Upper lobe of right lung (tissue), 1 donor: ENCODE measurements at places on chromosomes 6 and 20. TPM values are rescaled to one million over a fixed set of nuclear protein-coding genes. Genes with fewer than 3 reads are reported as not detected.

KIFC1 gene
- total RNA-seq, result 2.3 TPM

VGLL2 gene
- not detected for total RNA-seq

- no peak overlapping the region for H3K27ac ChIP-seq
- no peaks in the 10 kb centered on the region for H3K4me1 ChIP-seq
- no peak for DNase-seq
- H3K4me3 ChIP-seq, result no peak overlapping the region
- H3K27me3 ChIP-seq, result no peaks in the 10 kb centered on the region
- no peaks in the 10 kb centered on the region for H3K36me3 ChIP-seq
Observed at GRCh38 chr20:51861726-51862466, 59.6 kb upstream of the SALL4 start.

DNA sequence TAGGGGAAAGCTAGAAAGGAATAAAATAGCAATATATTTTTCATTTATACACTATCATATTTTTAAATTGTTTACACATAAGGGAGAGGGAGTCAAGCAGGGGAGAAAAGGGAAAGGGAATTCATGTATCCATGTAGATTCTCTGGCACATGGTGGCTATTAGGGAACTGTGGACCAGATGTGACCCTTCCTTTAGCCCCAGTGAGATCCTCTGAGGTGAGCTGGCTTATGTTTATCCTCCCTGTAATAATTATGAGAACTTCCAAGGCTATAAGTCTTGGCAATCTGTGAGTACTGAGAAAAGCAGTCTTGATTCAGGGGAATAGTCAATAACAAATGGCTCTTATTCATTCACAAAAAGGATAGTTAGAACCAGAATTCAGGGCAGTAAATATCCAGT is 42.6 kb downstream of the TSBP1 start:
- no peak overlapping the region for H3K27ac ChIP-seq
- H3K4me1 ChIP-seq, result no peaks in the 10 kb centered on the region
- H3K27me3 ChIP-seq, result no peaks in the 10 kb centered on the region
- no peaks in the 10 kb centered on the region for H3K36me3 ChIP-seq
- H3K4me3 ChIP-seq, result no peak overlapping the region
- no peak for DNase-seq

- no peaks in the 10 kb centered on the region for H3K27me3 ChIP-seq
- DNase-seq, result peak; percentile 54
- no peak overlapping the region for H3K27ac ChIP-seq
Observed at GRCh38 chr20:44050925-44051660, 135.9 kb downstream of the JPH2 start.

GRCh38 chr6:73691512-73691911 is 4.5 kb upstream of the CD109 start:
- H3K4me1 ChIP-seq, result peaks cover 2% of the 10 kb centered on the region
- no peak overlapping the region for H3K4me3 ChIP-seq
- no peak overlapping the region for H3K27ac ChIP-seq
- H3K36me3 ChIP-seq, result no peaks in the 10 kb centered on the region

CLPSL2 gene
- total RNA-seq, result not detected

- H3K4me3 ChIP-seq, result no peak overlapping the region
- no peak overlapping the region for H3K27ac ChIP-seq
- H3K27me3 ChIP-seq, result no peaks in the 10 kb centered on the region
- H3K4me1 ChIP-seq, result peaks cover 10% of the 10 kb centered on the region
Observed at GRCh38 chr6:169991031-169991390, 239.6 kb downstream of the ERMARD start.

DNA sequence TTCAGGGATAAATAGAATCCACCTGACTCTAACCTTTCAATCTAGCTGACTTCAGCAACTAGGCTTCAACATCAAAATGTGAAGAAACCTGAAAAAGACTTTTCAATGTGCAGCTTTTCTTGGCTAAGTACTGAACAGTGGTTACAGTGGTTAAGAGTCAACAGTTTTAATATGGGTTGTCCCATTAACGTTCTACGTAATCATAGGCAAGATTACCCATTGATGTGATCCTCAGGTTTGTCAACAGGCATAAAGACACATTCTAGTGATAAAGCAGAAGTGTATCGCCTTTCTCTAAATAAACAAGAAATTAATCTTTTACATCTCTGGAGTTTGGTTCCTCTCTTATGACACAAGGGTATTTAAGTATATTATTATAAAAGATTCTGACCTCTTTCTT is 154.1 kb upstream of the RUNX2 start:
- no peak overlapping the region for H3K27ac ChIP-seq
- H3K27me3 ChIP-seq, result no peaks in the 10 kb centered on the region
- H3K4me3 ChIP-seq, result no peak overlapping the region
- no peaks in the 10 kb centered on the region for H3K4me1 ChIP-seq

KHDC1L gene
- not detected for total RNA-seq

FAM83C gene
- total RNA-seq, result not detected

DNA sequence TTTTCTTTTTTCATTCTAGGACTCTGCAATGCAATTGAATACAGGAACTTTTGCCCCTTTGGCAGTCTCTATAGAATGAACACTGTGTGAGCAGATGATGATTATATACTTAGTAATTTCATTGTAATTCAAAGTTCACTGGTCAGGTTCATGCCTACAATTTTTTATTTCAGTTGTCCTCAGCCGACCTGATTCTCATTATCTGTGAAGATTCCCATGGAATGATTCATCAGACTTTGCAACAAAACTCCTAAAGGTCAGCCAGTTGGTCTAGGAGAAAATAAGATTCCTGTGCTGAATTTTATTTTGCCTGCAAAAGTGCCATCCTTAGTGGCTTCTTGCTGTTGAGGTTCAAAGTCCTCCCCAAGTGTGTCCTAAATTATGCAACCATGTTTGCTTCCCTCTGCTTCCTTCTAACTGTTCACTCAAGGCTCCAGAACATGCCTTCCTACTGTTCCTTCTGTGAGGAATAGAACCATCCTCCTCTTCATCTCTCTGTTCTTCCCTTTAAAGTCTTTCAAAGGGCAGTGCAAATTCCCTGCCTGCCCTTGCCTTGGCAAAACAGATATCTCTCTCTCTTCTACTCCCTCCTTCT is 194.2 kb upstream of the CNR1 start:
- H3K4me3 ChIP-seq, result no peak overlapping the region
- DNase-seq, result no peak
- no peaks in the 10 kb centered on the region for H3K4me1 ChIP-seq
- H3K36me3 ChIP-seq, result no peaks in the 10 kb centered on the region

- H3K36me3 ChIP-seq, result no peaks in the 10 kb centered on the region
- no peaks in the 10 kb centered on the region for H3K4me1 ChIP-seq
- H3K27me3 ChIP-seq, result no peaks in the 10 kb centered on the region
- DNase-seq, result no peak
- peak overlapping the region; percentile 25 for H3K27ac ChIP-seq
Observed at GRCh38 chr6:158086504-158087223, 81.4 kb downstream of the SERAC1 start.

- H3K27ac ChIP-seq, result no peak overlapping the region
- H3K27me3 ChIP-seq, result peaks cover under 1% of the 10 kb centered on the region
- no peak overlapping the region for H3K4me3 ChIP-seq
- no peaks in the 10 kb centered on the region for H3K36me3 ChIP-seq
Observed at GRCh38 chr6:167150941-167151549, 6.7 kb downstream of the GPR31 start.

DNA sequence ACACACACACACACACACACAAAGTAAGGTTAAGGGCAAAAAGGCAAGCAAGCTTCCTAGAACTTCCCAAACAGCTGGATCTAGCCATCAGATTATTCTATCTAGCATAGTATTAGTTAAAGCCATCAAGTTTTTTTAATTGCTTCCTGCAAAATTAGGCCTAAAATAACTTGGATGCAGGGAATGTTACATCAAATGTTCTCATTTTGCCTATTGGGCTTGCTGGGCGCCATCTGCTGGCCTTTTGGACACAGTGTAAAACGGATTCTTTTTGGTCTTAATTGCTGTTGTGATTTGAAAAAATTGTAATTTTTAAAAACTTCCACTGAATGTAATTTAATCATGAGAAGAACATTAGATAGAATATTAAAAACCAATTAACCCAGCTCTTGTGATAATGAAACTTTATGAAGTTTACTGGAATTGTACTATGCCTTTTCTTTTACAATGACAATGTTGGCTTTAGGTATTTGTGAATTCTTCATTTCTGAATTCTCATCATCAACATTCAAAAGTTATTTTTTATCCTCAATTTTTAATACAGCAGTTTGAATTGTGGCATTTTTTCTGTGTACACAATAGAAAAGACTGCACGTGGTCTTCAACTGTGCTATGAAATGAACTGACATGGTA is 6.8 kb downstream of the MKKS start:
- peaks cover 15% of the 10 kb centered on the region for H3K4me1 ChIP-seq
- no peaks in the 10 kb centered on the region for H3K27me3 ChIP-seq
- no peak overlapping the region for H3K4me3 ChIP-seq
- DNase-seq, result no peak

GRCh38 chr20:38181971-38182370 is 16.9 kb upstream of the TGM2 start:
- no peak for DNase-seq
- H3K4me3 ChIP-seq, result no peak overlapping the region
- H3K4me1 ChIP-seq, result no peaks in the 10 kb centered on the region
- no peaks in the 10 kb centered on the region for H3K27me3 ChIP-seq
- no peak overlapping the region for H3K27ac ChIP-seq

DNA sequence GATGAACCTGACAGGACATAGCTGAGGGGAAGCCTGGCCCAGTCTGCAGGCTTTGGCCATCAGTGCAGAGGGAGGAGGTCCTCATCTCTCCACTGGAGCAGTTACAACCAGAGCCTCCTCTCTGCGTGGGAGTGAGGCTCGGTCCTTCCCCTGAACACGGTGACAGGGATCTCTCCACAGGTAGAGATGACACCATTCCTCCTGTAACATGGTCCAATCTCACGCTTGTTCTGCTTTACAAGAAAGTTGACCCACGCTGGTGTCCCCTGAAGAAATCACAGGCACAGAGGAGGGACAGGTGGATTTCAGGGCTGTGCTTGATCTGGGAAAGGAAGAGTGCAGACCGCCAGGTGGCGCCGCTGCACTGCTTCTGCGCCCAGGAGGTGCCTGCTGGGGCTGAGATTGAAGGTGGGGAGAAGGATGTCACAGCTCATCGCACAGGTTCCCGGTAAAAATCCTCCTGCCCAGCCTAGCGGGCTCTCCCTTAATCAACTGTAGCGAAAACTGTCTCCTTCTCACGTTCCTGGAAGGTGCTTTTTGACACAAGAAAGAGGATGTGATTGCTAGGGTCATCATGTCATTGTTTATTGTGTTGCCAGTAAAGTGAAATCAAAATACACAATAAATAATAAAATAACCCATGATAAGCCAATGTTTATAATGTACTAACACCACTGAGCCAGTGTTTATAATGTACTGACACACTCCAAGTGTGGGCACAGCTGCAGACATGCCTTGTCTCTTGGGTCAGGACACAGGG is 20.4 kb downstream of the HLA-G start:
- peak; percentile 90 for DNase-seq
- no peaks in the 10 kb centered on the region for H3K36me3 ChIP-seq
- H3K27me3 ChIP-seq, result peaks cover 36% of the 10 kb centered on the region
- H3K4me3 ChIP-seq, result no peak overlapping the region

GRCh38 chr6:147468634-147469033 is 39.9 kb upstream of the SAMD5 start:
- no peak for DNase-seq
- no peaks in the 10 kb centered on the region for H3K27me3 ChIP-seq
- no peaks in the 10 kb centered on the region for H3K4me1 ChIP-seq
- no peaks in the 10 kb centered on the region for H3K36me3 ChIP-seq
